Stimulated activated CD8-positive, alpha-beta memory T cell treated with anti-CD3 and anti-CD28 coated beads, Interleukin-4, amount 100 ng/mL, for 1 hour (primary cell): ENCODE measurements at places on chromosomes 5 and 9.

GRCh38 chr5:111517853-111518501 lies 5.6 kb upstream of the STARD4 start:
- DNase-seq, result no peak

GRCh38 chr9:35603506-35603985 lies 1.5 kb upstream of the TESK1 start:
- DNase-seq, result no peak

- DNase-seq, result no peak
These were observed 136.7 kb upstream of the NFIL3 start for GRCh38 chr9:91560301-91560700.

DNA sequence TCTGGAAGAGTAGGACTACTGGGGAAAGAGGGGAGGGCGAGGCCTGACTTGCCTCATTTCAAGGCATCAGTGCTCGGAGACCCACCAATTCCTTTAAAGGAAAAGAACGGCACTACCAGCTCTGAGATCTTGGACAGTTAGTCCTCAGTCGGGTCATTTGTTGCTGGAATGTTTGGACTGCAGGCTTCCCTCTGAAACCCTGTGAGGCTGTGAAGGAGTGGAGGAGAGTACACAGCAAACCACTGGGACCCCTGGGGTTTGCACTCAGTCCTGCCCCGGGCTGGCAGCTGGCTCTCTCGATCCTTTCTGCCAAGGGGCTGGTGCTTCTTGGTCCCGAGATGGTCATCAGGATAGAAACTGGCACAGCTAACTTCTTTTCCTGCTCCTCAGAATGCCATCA lies 194.5 kb downstream of the TRIO start:
- DNase-seq, result no peak

DNA sequence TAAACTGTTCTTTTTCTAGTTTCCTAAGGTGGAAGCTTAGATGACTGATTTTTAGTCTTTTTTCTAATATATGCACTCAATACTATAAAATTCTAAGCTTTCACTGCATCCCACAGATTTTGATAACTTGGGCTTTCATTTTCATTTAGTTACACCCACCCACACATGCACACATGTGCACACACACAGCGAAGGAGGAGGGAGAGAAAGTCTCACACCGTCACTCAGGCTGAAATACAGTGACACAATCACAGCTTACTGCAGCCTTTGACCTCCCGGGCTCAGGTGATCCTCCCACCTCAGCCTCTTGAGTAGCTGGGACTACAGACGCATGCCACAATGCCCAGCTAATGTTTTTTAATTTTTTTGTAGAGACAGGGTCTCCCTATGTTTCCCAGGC lies 96.5 kb downstream of the SMIM23 start:
- no peak for DNase-seq

- no peak for DNase-seq
These were observed 17.6 kb upstream of the TARS1 start for GRCh38 chr5:33423018-33423630.

- no peak for DNase-seq
These were observed 237.5 kb downstream of the CHSY3 start for GRCh38 chr5:130141659-130142320.

DNA sequence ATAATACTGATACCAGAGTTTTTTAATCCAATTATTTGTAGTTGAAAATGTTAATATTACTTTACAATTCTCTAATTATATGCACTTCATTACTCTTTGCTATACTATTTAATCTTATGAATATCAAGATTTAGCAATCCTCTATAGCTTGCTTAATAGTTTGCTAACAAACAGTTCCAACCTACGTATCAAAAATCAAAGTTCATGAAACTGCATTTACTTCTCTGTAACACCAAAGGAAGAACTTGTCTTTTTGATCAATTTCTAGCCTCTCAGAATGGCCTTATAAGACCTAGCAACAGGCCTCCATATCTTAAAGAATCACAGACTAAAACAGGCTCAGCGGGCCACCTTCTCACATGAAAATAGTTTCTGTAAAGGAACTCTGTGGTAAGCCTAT lies 68.9 kb downstream of the ADAMTS6 start:
- DNase-seq, result no peak

DNA sequence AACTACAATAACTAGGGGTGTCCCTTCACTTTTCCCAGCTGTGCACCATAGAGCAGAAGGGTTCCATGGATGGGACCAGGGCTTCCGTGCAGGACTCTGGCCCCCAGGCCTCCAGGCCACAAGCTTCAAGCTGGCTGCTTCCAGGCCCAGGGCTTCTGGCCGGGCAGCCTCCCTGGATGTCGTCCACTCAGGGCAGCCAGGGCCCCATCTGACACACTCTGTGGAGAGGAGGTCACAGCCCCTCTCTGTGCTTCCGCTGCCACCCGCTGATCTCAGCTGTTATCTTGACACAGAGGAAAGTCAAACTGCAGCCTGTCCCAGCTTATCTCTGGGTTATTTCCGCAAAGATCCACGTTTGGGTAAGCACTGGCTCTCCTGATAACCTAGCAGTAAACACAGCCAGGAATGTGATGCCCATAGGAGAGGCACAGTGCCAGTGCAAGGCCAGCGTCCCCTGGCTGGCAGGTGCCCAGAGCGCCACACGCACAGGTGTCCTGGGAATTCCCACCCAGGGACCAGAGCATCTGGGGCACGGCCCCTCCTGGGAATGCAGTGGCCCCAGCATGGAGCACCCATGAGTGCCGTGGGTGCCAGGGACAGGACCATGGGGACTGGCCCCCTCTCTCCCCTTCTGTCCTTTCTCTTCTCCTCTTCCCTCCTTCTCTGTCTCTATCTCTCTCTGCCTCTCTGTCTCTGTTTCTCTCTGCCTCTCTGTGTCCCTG lies 15.6 kb upstream of the SLC6A19 start:
- no peak for DNase-seq

GRCh38 chr5:33650911-33651310 lies 210.1 kb downstream of the TARS1 start:
- DNase-seq, result no peak

GRCh38 chr9:131043087-131043486 lies 34.1 kb downstream of the LAMC3 start:
- no peak for DNase-seq

DNA sequence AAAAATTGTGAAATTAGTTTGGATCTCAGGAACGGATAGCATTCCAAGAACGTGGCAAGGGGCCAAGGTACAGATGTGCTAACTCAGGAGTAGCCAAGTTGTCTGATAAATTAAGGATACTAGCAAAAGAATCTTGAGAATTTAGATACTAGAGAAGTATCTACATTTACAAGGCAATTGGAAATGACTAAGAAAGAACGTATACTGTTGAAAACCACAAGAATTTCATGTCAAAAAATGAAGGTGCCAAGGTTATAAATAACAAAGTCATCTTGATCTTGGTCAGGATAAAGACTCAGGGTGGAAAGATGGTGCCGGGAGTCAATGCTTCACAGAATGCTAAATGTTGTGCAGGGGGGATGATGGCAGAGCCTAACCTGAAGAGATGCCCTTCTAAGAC lies 19.2 kb downstream of the CAPSL start:
- no peak for DNase-seq
